Breast epithelium (tissue), 4 donors: ENCODE measurements at places on chromosomes 11 and 22. TPM values are rescaled to one million over a fixed set of nuclear protein-coding genes. Genes with fewer than 3 reads are reported as not detected.

Gene SEPTIN3
- 0.16 TPM for total RNA-seq

Gene SERPIND1
- 0.29 TPM for total RNA-seq

Gene SOX10
- total RNA-seq, result 0.16 TPM

GRCh38 chr11:124570160-124570559 lies 363 bp downstream of the OR8A1 start:
- no peak overlapping the region for H3K4me3 ChIP-seq
- no peaks in the 10 kb centered on the region for H3K36me3 ChIP-seq
- no peak overlapping the region for H3K27ac ChIP-seq
- DNase-seq, result no peak

DNA sequence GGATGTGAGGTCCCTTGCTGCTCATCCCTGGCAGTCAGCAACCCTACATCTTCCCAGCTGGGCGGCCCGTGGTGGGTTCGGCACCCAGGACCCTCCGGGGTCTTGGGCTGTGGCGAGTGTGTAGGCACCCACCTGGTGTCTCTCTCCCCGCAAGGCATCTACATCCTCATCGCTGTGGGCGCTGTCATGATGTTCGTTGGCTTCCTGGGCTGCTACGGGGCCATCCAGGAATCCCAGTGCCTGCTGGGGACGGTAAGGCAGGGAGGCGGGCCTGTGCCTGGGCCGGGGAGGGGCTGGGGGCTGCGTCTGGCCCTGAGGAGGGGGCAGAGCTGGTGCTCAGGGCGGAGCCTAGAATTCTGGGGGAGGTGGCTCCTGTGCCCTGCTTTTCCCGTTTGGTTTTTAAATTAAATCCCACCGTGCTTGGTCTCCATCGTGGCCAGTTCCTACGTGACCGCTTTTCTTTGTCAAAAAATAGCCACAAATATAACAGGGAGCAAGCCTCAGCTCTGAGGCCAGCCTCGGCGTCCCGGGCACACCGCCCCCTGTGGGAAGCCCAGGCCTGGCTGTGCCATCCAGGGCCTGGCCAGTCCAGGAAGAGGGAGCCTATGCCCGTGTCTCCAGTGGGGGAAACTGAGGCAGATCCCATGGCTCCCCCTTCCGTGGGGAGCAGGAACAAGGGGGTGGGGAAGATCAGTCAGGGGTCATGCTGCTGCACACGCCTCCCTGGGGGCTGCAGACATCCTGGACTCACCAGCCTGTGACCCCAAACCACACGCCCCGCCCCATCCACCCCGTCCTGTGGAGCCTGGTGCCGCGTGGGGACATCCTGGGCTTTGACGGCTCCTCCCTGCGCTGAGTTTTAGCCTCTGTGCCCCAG lies 6.4 kb upstream of the TSSC4 start:
- H3K36me3 ChIP-seq, result peaks cover 6% of the 10 kb centered on the region
- H3K4me1 ChIP-seq, result peaks cover 16% of the 10 kb centered on the region

- H3K4me3 ChIP-seq, result no peak overlapping the region
- no peaks in the 10 kb centered on the region for H3K27me3 ChIP-seq
- no peak overlapping the region for H3K27ac ChIP-seq
- DNase-seq, result no peak
Measured at GRCh38 chr11:18802381-18803257, 11.0 kb upstream of the PTPN5 start.

DNA sequence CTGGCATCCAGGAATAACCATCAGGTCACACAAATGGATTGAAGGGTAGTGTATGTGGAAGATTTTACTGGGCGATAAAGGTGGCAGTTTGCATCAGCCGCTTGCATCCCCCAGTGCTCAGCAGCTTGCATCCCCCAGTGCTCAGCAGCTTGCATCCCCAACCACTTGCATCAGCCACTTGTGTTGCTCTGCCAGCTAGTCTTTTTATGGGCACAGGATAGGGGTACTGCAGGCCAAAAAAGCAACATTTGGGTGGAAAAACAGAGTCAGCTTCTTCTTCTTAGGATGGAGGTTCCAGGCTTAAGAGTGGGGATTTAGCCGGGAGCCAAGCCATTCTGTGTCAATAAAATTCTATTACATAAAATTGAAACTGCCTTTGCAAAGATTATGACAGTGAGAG lies 23.2 kb upstream of the FEZ1 start:
- no peak overlapping the region for H3K27ac ChIP-seq
- DNase-seq, result no peak
- H3K36me3 ChIP-seq, result no peaks in the 10 kb centered on the region
- H3K4me3 ChIP-seq, result no peak overlapping the region
- no peaks in the 10 kb centered on the region for H3K27me3 ChIP-seq

- H3K27ac ChIP-seq, result peak overlapping the region; percentile 72
- H3K36me3 ChIP-seq, result no peaks in the 10 kb centered on the region
- no peak for DNase-seq
- H3K4me1 ChIP-seq, result peaks cover 7% of the 10 kb centered on the region
- H3K27me3 ChIP-seq, result no peaks in the 10 kb centered on the region
- peak overlapping the region; percentile 52 for H3K4me3 ChIP-seq
Measured at GRCh38 chr22:40179526-40179925, 1.8 kb downstream of the TNRC6B start.

DNA sequence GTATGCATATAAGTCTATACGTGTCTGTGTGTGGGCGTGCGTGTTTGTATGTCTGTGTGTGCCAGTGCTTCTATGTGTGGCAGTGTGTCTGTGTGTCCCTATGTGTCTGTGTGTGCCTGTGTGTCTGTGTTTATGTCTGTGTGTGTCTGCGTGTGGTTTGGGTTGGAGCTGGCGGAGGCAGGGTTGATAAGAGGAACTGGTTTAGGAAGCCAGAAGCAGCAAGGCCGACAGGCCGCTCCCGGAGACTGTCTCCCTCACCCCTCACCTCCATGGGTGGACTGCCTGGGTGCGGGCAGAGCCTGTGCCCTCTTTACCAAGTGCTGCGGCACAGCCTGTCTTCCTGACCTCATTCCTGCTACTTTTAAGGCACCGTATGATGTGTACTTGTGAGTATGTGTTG lies 327.1 kb upstream of the B3GAT1 start:
- no peak overlapping the region for H3K27ac ChIP-seq
- no peaks in the 10 kb centered on the region for H3K27me3 ChIP-seq
- no peak for DNase-seq
- no peak overlapping the region for H3K4me3 ChIP-seq

GRCh38 chr11:17405232-17406005 lies 17.0 kb upstream of the KCNJ11 start:
- H3K4me3 ChIP-seq, result no peak overlapping the region
- H3K4me1 ChIP-seq, result peaks cover 15% of the 10 kb centered on the region
- peak; percentile 82 for DNase-seq
- H3K27me3 ChIP-seq, result no peaks in the 10 kb centered on the region
- H3K27ac ChIP-seq, result peak overlapping the region; percentile 83
